ENCODE measurements at places on chromosomes 11 and 22.
A peak's percentile ranks its signal among the peaks of the same experiment; 100 is the strongest.

DNA sequence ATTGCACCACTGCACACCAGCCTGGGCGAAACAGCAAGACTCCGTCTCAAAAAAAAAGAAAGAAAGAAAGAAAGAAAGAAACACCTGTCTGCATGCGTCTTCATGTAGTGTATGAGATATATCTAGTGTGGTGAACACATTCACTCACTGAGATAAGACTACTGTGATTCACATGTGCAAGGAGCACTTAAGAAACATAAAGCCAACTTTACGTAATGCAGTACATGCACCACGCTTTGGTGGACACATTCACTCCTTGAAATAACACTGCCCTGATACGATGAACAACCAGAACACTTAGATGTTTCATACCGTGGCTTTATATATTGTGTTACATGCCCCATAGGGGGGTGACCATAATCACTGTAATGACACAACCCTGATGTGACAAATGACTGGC lies 96.0 kb downstream of the MICAL3 start:
- no peaks in the 10 kb centered on the region for H3K36me3 ChIP-seq
- no peaks in the 10 kb centered on the region for H3K27me3 ChIP-seq
- no peak overlapping the region for H3K27ac ChIP-seq
- DNase-seq, result no peak
- peaks cover 39% of the 10 kb centered on the region for H3K4me1 ChIP-seq
- no peak overlapping the region for H3K4me3 ChIP-seq

DNA sequence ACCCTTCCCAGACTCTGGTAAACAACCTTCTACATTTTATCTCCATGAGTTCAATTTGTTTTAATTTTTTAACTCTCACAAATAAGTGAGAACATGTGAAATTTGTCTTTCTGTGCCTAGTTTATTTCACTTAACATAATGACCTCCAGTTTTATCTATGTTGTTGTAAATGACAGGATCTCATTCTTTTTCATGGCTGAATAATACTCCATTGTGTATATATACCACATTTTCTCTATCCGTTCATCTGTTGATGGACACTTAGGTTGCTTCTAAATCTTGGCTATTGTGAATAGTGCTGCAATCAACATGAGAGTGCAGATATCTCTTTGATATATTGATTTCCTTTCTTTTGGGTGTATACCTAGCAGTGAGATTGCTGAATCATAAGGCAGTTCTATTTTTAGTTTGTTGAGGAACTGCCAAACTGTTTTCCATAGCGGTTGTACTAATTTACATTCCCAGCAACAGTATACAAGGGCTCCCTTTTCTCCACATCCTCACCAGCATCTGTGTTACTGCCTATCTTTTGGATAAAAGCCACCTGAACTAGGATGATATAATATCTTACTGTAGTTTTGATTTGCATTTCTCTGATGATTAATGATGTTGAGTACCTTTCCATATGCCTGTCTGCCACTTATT lies 93.9 kb downstream of the ATG16L2 start:
- H3K27me3 ChIP-seq, result no peaks in the 10 kb centered on the region
- H3K4me1 ChIP-seq, result no peaks in the 10 kb centered on the region
- H3K27ac ChIP-seq, result no peak overlapping the region
- DNase-seq, result no peak

DNA sequence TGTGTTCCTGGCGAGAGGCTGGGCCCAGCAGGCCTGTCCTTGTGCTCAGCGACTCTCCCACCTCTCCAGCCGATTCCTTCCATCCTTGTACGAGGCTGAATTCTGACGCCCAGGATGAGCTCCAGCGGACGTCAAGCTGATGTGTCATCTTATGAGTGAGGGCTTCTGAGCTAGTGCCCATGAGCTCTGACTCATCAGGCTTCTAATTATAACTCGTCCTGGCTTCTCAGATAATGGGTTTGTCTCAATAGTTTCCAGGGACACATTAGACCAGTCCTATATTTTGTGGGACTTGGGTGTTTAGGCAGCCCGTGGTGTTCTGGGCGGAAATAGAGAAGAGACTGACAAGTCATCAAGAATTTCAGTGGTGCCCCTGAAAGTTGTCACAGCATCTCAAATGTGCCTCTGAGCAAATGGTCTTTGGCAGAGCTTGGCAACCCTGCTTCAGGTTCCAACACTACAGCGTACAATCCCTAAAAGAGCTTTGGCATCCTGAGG lies 108.2 kb upstream of the CD44 start:
- H3K36me3 ChIP-seq, result no peaks in the 10 kb centered on the region
- no peaks in the 10 kb centered on the region for H3K27me3 ChIP-seq
- H3K4me1 ChIP-seq, result peaks cover 27% of the 10 kb centered on the region
- H3K27ac ChIP-seq, result peak overlapping the region; percentile 99
- H3K4me3 ChIP-seq, result peak overlapping the region; percentile 42

DNA sequence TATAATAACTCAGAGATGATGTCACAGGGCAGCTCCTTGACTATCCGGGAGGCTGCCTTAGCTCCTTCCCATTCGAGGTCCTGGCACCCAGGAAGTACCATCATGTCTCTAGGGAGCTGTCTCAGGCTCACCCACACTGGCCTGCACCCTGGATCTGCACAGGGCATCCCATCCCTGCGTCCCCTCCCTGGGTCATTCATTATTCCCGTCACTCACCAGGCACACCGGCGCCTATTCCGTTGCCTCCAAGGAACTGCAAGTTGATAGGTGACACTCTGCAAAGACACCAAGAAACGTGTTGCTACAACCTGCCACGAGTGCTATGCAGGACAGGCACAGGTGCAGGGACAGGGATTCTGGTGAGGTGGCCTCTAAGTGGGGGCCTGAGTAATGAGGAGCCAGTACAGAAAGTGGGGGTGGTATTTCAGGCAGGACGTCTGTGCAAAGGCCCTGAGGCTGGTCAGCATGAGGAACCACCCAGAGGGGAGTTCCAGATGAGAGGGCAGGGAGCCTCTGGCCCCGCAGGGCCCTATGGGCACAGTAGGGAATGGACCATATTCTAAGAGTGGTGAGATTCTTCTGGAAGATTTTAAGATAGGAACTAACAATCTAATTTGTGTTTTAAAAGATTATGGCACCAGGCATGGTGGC lies 71.6 kb upstream of the SHANK2 start:
- no peak overlapping the region for H3K4me3 ChIP-seq
- peaks cover 5% of the 10 kb centered on the region for H3K36me3 ChIP-seq
- H3K4me1 ChIP-seq, result no peaks in the 10 kb centered on the region
- no peak overlapping the region for H3K27ac ChIP-seq
- no peak for DNase-seq

GRCh38 chr11:34564406-34564805 lies 50.8 kb upstream of the ELF5 start:
- no peak for DNase-seq
- H3K36me3 ChIP-seq, result no peaks in the 10 kb centered on the region
- H3K4me1 ChIP-seq, result peaks cover 10% of the 10 kb centered on the region
- H3K27me3 ChIP-seq, result peaks cover 9% of the 10 kb centered on the region
- H3K4me3 ChIP-seq, result no peak overlapping the region
- H3K27ac ChIP-seq, result no peak overlapping the region

- H3K27ac ChIP-seq, result peak overlapping the region; percentile 89
- H3K36me3 ChIP-seq, result no peaks in the 10 kb centered on the region
- H3K4me3 ChIP-seq, result no peak overlapping the region
Measured at GRCh38 chr11:48006301-48006992, 26.1 kb downstream of the PTPRJ start.

DNA sequence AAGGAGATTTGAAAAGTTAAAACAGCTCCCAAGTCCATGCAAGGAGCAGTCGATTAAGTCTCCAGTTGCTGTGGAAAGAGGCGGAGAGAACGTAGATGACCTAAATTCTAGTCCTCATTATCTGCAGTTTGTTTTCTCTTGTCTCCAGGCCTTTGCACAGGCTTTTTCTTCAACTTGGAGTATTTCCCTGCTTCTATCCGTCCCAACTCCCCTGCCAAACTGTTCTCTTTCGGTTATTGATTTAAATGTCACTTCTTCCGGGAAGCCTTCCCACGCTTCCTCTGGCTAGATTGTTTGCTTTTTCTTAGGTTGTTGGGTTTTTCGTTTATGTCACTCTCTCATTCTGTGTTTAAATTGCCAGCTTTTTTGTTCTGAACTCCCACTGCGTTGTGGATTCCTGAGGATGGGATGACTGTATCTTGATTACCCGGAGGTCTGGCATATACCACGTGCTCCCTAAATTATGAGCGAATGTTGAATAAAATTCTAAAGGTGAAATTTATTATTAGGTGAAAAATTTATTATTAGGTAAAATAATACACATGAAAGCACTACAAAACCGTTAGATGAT lies 463 bp downstream of the TMEM126B start:
- no peak for DNase-seq
- peaks cover 30% of the 10 kb centered on the region for H3K4me1 ChIP-seq
- peak overlapping the region; percentile 85 for H3K4me3 ChIP-seq
- no peaks in the 10 kb centered on the region for H3K36me3 ChIP-seq
- peak overlapping the region; percentile 95 for H3K27ac ChIP-seq
- H3K27me3 ChIP-seq, result no peaks in the 10 kb centered on the region

GRCh38 chr11:66022401-66023185 lies 3.7 kb downstream of the CATSPER1 start:
- H3K27me3 ChIP-seq, result peaks cover 3% of the 10 kb centered on the region
- peak overlapping the region; percentile 46 for H3K4me3 ChIP-seq
- peaks cover 26% of the 10 kb centered on the region for H3K4me1 ChIP-seq
- DNase-seq, result no peak
- no peaks in the 10 kb centered on the region for H3K36me3 ChIP-seq
- H3K27ac ChIP-seq, result no peak overlapping the region

DNA sequence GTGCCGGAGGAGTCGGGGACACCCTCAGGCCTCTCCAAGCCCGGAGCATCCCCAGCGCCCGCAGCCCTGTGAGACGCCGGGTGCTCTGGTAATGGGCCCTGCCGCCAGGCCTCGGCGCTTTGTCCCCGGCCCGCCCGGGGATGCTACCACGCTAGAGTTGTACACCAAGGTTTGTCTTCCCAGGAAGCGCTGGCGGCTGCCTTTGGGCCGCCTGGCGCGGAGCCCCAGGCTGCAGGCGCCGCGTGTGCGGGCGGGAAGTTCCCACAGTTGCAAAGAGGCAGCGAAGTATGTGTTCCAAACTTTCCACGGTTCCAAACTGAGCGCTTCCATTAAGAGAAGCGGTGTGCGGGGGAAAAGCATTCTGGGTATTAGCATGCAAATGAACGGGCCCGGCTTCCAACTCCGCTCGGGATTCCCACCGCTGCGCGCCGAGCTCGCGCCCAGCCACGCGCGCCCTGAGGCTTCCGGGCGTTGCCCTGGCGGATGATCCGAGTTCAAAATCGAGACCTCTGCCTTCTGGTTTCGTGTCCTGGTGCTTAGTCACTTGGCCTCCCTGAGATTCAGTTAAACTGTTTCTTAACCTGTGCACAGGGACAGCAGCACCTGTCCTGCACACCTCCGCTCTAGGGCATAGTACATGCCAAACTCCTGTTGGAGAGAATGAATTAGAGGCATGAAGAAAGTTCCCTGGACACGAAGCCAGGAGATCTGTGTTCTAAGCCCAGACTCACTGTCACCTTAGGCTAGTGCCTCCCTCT lies 1.3 kb upstream of the PATZ1 start:
- peaks cover 1% of the 10 kb centered on the region for H3K36me3 ChIP-seq
- H3K27me3 ChIP-seq, result no peaks in the 10 kb centered on the region
- H3K27ac ChIP-seq, result peak overlapping the region; percentile 85
- H3K4me1 ChIP-seq, result peaks cover 35% of the 10 kb centered on the region
- DNase-seq, result no peak

DNA sequence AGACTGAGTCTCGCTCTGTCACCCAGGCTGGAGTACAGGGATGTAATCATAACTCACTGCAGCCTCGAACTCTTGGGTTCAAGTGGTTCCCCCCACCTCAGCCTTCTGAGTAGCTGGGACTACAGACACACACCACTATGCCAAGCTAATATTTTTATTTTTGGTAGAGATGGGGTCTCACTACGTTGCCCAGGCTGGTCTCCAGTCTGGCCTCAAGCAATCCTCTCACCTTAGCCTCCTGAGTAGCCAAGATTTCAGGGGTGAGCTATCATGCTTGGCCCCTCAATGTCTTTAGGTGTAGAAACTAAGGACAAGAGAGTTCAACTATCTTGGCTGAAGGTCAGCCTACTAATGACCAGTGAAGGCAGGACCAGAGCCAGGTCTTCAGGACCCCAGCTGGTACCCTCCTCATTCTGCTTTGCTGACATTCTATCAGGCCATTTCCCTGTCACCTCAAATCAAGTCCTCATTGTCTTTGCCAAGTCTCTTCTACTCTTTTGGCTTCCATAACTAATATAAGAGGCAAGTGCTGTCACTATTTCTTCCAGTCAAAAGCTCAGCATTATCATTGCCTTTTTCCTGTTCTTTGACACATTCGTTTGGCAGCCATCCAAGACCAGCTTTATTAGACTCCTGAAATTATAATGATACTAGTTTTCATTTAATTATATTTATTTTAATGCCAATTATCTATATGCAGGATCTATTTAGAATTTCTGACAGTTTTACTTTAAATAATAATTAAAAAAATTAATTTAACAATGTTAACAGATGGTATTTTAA lies 264.2 kb upstream of the PITPNB start:
- peaks cover 20% of the 10 kb centered on the region for H3K4me1 ChIP-seq
- no peak overlapping the region for H3K27ac ChIP-seq
- no peak for DNase-seq
- no peaks in the 10 kb centered on the region for H3K27me3 ChIP-seq

DNA sequence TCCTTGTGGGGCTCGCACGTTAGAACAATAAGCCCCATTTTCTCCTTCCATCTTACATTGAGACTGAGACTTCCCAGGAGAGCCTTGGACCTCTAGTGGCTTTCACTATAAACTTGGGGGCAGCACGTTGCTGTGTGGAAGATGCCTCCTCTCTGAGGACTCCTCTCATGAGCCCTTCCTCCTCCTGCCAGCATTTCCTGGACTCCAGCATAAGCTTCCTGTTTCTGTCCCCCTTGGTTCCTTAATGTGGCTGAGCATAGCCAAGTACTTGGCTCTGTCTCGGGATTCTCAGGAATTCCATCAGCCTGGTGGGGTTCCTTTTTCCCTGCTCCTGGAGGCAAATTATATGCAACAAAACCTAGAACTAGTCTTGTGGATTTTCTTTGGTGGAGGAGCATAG lies 38.8 kb upstream of the UBASH3B start:
- H3K4me3 ChIP-seq, result no peak overlapping the region
- no peak for DNase-seq

GRCh38 chr11:128201801-128202200 lies 385.6 kb downstream of the ETS1 start:
- no peaks in the 10 kb centered on the region for H3K36me3 ChIP-seq
- H3K4me3 ChIP-seq, result no peak overlapping the region
- no peaks in the 10 kb centered on the region for H3K27me3 ChIP-seq
- DNase-seq, result no peak

GRCh38 chr11:71269603-71270511 lies 17.5 kb upstream of the SHANK2 start:
- H3K4me3 ChIP-seq, result no peak overlapping the region
- peaks cover 51% of the 10 kb centered on the region for H3K27me3 ChIP-seq
- peaks cover 7% of the 10 kb centered on the region for H3K4me1 ChIP-seq
- H3K36me3 ChIP-seq, result peaks cover 1% of the 10 kb centered on the region
